ENCODE measurements at places on chromosomes 2 and 18.

- no peak for DNase-seq
Observed at GRCh38 chr18:38174173-38174572, 608.6 kb upstream of the CELF4 start.

DNA sequence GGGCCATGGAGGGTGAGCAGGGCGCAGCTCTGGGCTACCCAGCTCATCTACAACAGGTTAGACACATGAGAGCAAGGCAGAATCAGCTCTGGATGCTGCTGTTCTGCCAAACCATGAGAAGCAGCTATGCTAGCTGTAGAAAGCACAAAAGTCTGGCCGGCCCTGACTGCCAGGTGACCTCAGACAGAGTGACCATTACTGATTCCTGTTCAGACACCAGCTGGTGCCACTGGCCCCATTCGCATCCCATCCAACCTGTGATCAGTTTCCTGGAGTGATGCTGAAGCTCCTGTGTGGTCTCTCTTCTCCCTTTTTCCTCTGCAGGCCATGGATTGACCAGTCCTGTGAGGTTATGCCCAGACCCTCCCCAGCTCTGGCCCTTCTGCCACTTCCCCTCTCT lies 14.3 kb downstream of the RBMS1 start:
- no peak for DNase-seq

DNA sequence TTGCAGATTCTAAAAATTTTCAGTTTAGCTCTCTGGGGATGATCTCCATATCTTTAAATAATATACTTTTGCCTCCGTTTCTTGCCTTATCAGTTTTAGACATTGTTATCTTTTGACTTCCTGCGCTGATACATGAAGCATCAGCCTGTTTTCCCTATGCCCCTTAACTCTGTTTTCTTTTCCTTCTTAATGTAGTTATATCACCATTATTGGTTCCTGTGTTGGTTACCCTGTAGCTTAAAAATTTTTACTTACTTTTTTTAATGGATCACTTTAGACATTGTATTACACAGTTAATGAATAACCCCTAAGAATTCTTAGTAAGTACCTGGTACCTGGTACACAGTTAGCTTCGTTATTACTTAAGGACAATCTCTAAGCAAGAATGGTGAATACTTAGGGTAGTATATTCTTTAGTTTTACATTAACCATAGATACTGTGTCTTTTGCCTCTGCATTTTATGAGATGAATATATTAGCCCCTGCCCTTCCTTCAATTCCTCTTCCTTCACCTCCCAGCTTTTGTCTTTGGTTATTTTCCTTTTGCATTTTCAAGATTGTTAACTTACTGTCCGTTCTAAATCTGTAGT lies 40.9 kb downstream of the BABAM2 start:
- DNase-seq: no peak

GRCh38 chr2:72349016-72349415 lies 201.4 kb upstream of the CYP26B1 start:
- DNase-seq: no peak

- peak; percentile 92 for DNase-seq
Observed at GRCh38 chr2:219402665-219403515, 15.2 kb upstream of the DNPEP start.

DNA sequence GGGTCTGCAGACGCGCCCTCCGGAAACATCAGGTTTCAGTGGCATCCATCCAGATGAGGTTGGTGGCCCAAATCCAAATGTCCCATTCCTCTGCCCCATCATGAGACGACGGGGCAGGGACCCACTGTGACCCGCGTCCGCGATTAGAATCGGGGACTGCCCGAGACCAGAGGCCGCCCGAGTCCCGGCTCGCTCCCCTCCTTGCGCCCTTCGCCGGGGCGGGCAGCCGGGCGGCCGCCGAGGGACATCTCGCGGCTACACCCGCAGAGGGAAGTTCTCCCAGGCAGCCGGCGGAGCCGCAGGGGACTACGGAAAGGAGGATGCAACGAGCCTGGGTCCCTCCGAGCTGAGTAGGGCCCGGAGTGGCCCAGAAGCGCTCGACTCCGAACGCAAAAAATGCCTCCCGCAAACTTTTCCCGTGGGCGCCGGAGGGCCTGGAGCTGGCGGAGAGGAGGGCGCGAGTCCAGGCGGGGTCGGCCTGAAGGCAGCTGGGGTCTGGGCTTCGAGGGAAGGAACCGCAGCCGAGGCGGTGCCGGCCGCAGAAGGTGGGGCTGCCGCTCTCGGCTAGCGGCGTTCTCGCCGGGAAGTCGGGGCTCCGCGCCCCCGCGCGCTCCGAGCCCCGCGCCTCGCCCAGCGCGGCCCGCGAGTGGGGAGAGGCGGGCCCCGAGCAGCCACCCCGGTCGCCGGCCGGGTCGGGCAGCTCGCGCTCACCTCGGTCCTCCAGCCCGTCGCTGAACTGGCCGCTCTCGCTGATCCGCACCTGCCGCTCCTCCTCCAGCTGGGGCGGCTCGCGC lies 580 bp downstream of the TMEM163 start:
- DNase-seq: no peak

DNA sequence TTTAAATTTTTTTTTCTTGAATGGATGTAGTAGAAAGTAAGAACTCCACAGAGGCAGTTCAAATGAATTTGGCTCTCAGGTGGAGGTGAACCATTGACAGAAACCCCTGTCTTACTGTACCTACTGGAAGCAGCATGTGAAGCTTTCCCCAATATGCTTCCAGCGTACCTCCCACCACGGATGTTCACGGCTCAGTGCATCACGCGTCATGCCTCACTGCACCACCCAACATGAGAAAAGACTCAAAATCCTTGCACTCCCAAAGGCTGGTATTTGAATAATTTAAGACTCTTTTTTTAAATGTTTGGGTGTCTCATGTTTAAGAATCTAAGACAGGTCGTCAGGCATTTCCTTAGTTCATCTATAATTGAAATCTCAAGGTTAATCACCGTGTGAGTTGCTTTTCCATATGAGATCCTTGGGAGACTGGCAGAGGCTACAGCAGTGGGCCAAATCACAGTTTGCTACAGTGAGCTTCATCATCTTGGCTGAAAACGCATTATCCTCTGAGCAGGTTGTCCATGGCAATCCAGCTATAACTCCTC lies 846.4 kb downstream of the DCDC2C start:
- no peak for DNase-seq

DNA sequence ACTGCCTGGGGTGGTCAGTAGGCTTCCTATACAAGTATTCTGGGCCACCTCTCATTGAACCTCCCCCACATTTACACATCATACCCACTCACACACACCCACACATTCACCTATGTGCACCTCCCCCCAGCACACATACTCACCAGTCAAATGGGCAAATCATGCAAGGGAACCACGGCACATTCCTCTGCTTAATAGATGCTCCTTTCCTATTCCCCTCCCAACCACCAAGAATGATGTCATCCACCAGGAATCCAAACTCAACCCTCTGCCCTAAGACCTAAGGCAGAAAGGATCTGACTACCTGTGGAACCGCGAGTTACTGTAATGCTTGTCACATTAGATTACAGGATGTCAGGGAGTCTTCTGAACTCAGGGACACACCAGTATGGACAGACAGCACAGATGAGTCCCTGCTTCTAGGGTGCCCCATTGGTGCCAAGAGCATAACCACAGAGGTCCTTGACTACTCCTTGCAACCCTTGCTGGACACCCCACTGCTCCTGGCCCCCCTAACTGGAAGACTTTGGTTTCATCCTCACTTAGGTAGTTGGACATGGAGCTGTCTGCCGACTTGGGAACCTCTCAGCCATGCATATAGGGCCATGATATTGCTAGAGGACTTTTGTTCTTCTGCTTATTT lies 21.5 kb upstream of the CAB39 start:
- peak; percentile 98 for DNase-seq

DNA sequence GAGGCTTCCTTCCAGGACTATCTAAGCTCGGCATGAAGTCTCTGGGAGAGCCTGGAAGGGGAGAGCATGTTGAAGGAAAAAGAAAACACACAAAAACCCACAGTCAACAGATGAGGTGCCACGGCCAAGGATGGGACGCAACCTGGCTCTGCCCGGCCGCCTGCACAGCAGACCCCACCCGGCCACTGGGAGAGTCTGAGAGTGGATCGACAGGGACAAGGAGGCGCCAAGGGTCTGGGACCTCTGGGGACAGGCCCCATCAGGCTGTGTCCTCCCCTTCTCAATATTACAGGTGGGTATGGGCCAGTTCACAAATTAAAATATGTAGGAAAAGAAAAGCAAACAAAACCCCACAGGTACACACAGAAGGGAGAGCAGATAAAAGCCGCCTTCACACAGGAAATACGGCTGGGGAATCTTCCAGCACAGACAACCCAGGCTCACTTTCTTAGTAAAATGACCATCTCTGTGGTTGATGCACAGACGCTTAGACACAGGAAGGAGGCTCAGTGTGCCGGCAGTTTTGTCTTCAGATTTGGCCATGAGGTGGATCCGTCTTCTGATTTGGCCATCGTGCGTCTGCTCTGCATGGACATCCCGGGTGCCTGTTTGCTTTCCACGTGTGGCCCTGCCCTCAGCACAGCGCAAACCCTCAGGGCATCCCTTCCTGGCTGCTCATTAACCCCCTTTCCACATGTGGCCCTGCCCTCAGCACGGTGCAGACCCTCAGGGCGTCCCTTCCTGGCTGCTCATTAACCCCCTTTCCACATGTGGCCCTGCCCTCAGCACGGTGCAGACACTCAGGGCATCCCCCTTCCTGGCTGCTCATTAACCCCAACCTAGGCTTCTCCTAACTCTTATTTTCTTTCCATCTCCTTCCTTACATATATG lies 138.4 kb downstream of the EIPR1 start:
- no peak for DNase-seq

DNA sequence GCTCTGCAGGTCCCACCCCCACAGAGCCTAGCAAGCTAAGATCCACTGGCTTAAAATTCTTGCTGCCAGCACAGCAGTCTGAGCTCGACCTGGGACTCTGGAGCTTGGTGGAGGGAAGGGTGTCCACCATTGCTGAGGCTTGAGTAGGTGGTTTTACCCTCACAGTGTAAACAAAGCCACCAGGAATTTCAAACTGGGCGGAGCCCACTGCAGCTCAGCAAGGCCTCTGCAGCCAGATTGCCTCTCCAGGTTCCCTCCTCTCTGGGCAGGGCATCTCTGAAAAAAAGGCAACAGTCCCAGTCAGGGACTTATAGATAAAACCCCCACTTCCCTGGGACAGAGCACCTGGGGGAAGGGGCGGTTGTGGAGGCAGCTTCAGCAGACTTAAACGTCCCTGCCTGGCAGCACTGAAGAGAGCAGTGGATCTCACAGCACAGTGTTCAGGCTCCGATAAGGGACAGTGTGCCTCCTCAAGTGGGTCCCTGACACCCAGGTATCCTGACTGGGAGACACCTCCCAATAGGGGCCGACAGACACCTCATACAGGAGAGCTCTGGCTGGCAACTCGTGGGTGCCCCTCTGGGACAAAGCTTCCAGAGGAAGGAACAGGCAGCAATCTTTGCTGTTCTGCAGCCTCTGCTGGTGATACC lies 20.0 kb upstream of the NEMP2 start:
- DNase-seq: no peak

DNA sequence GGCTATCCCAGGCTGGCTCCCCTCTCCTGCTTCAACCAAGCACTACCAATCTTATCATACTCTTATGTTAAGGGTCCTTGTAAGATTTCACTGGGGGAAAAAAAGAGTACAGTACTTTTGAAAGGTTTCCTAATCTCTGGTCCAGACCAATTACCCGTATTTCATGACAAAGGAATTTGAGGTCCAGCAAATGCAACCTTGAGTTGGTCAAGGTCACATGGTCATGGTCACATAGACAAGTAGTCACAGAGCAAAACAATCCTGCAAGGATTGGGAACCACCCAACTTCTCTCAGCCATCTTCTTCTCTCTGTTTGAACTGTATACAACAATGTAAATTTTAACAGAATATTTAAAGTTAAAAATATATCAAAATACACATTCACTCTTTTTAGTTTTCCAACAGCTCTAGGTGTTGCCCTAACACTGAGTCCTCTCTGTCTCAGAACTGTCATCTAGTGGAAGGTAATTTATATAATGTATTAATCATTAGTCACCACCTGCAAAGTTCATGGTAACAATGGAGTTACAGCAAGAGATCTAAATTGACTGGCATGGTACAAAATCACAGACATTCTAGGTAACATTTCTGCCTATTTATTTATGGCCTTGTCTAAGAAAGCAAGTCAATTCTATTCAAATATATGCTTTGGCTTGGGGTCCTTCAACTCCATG lies 21.5 kb downstream of the DTNB start:
- no peak for DNase-seq

- DNase-seq: no peak
Observed at GRCh38 chr2:217969588-217969987, 33.2 kb downstream of the TNS1 start.

- peak; percentile 23 for DNase-seq
Observed at GRCh38 chr2:233929352-233930022, 12.3 kb downstream of the TRPM8 start.

DNA sequence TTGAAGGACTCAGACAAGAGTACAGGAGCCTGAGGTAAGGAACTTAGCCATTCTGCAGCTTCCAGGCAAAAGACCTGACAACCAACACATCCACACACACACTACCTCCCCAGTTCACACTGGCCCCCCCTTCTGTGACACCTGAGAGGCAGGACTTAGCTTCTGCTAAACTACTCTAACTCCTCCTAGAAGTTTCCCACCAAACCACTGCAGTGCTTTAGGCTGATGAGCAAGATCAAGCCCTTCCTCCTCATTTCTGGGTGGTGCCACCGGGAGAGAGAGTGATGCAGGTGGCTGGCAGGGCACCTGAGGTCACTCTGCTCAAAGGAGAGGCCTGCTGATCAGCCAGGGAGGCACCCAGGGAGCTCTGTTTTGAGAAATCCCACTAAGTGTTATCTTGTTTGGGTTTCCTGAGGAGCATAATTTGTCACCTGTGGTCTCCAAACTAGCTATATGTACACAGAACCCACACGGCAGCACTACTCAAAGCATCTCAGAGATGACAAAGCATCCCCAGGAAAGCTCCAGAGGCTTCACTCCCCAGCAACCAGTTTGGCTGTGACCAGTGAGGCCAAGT lies 188.4 kb downstream of the MYO5B start:
- no peak for DNase-seq

Data from ELR (cell line).